ENCODE measurements at places on chromosomes 6 and 20. TPM values are rescaled to one million over a fixed set of nuclear protein-coding genes. Genes with fewer than 3 reads are reported as not detected.

DNA sequence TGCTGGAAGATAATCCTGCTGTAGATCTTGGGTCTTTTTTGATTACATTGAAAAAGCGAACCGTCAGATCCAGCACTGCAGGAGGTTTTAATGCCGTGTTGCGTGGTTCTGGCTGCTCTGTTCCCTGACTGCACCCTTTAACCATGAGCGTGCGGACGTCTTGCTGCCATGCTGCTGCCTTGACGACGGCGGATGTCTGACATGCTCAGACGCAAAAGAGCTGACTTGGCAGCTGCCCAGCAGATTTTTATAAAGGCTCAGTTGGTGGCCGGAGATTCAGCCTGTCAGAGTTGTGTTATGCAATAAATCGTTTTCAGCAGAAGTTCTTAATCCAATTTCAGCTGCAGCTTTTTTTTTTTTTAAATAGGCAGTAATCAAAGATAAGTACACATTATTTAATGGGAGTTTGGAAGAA is 119.4 kb downstream of the JARID2 start:
- H3K4me1 ChIP-seq = no peaks in the 10 kb centered on the region
- no peaks in the 10 kb centered on the region for H3K27me3 ChIP-seq
- no peak overlapping the region for H3K4me3 ChIP-seq
- DNase-seq = peak; percentile 90

- DNase-seq = peak; percentile 75
- H3K27me3 ChIP-seq = no peaks in the 10 kb centered on the region
- peak overlapping the region; percentile 87 for H3K27ac ChIP-seq
- no peaks in the 10 kb centered on the region for H3K36me3 ChIP-seq
Observed at GRCh38 chr6:21596145-21596948, 2.8 kb downstream of the SOX4 start.

- no peaks in the 10 kb centered on the region for H3K4me1 ChIP-seq
- H3K27ac ChIP-seq = no peak overlapping the region
- no peak overlapping the region for H3K4me3 ChIP-seq
- no peak for DNase-seq
Observed at GRCh38 chr6:51654647-51655046, 432.8 kb downstream of the PKHD1 start.

DNA sequence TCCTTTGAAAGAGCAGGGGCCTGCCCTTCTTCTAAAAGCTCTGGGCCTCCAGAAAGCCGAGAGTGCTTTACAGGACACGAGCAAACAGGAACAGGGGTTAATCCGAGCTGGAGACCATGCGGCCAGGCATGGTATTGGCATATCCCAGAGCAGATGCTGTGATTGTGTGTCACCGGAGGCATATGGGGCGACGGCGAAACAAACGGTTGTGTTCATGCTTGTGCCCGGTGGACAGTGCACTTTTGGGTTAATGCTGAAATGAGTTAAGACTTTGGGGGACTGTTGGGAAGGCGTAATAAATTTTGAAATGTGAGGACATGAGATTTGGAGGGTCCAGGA is 1088.7 kb upstream of the DEFB115 start:
- no peak overlapping the region for H3K4me3 ChIP-seq
- no peaks in the 10 kb centered on the region for H3K27me3 ChIP-seq

GRCh38 chr20:2942439-2942838 is 69.2 kb downstream of the PTPRA start:
- no peak overlapping the region for H3K4me3 ChIP-seq
- no peaks in the 10 kb centered on the region for H3K36me3 ChIP-seq
- DNase-seq = no peak
- H3K27me3 ChIP-seq = no peaks in the 10 kb centered on the region
- H3K27ac ChIP-seq = no peak overlapping the region
- H3K4me1 ChIP-seq = no peaks in the 10 kb centered on the region

ADGRF4 gene
- not detected for total RNA-seq
